Effector memory CD8-positive, alpha-beta T cell (primary cell): ENCODE measurements at places on chromosomes 6 and 20.

DNA sequence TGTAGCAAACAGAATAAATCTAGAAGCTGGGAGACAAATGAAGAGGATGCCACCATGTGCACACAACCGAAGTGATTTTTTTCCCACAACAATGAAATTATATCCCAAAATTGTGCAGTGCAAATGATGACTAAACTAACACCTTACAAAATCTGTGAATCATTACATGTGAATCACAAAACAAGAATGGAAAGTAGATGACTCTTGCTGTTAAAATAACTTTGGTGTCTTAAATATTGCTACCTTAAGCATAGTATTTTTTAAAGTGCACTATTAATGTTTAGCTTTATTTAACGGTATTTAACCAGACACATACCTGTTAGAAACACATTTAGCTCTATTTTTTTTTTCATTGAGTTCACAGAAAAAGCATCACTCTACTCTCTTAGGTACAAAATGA lies 190.8 kb downstream of the TBC1D32 start:
- DNase-seq: no peak

- no peak for DNase-seq
Measured at GRCh38 chr6:169296622-169297021, 43.0 kb upstream of the THBS2 start.

GRCh38 chr20:13054011-13054410 lies 45.2 kb downstream of the SPTLC3 start:
- DNase-seq: no peak

GRCh38 chr6:143060806-143061596 lies at the start of gene AIG1:
Gene AIG1 (plus strand): TSS chr6:143060889. CDS start chr6:143060926, 37 bp downstream.
- DNase-seq: peak; percentile 62

DNA sequence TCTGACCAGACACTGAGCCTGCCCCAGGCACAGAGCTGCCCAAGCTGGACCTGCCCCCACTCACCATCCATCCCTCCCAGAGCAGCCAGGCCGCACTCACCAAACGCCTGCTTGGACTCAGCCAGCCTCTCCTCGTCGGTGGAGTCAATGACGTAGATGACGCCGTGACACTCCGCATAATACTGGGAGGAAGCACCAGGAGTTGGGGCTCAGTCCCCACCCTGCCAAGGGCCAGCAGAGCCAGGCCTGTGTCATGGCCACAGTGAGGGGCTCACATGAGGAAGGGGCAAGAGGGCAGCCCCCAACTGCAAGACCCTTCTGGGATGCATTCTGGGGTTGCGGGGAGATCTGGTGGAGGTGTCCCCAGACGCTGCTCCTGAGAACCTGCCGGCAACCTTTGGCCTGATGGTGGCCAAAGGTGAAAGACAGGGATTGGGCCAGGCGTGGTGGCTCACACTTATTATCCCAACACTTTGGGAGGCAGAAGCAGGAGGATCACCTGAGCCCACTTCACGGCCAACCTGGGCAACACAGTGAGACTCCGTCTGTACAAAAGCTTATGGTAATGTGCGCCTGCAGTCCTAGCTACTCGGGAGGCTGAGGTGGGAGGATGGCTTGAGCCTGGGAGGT lies 5.6 kb downstream of the ARFRP1 start:
- no peak for DNase-seq

DNA sequence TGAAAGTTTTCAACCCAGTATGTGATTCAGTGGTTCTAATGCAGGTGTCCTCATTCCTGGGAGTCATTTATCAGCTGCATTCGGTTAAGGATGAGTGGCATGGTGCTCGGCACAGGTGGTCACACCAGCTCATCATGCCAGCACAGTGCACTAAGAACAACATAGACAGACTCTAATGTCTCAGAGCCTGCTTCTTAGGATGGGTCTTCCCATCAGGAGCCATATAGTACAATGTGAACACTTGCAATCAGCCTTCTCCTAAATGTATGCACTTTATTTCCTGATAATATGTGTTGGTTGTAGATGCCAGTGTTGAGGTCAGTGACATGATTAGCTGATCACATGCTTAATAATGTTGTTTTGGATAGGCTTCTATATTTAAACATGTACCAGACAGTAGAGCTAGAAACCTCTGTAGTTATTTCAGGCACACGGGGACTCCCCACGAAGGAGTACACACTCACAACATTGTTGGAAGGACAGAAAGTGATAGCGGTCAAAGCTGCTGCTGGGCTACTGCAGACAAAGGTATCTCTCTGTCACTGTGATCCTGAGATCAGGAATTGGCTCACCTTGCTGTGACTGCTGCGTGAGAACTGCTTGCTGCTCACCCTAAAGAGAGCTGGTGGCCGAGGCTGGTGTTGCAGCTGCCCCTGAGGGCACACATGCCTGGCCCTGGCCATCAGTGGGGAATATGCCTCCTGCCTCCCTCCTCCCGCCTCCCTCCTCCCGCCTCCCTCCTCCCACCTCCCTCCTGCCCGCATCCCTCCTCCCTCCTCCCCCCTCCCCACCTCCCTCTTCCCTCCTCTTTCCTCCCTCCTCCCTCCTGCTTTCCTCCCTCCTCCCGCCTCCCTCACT lies 195.4 kb downstream of the SMOC2 start:
- no peak for DNase-seq

DNA sequence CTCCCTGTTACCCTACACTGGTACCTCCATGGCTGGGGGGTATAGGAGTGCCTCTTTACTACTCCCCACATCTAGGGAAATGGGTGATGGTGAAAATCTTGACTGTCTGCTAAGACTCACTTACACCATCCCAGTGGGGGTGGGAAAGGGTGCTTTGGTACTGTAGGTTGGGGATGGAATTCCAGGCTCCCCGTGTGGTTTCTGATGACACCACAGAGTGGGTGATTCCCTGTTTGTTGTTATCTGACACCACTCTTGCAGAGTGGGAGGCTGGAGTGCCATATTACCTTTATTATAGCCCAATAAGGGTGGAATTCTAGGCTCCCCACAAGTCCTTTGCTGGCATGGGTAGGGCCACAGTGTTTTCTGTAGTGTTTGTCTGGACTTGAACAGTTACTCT lies 264.6 kb upstream of the MAN1A1 start:
- DNase-seq: no peak
